ENCODE measurements at places on chromosomes 12 and 14.

GRCh38 chr12:88931598-88931997 lies 351.3 kb upstream of the KITLG start:
- DNase-seq, result no peak

DNA sequence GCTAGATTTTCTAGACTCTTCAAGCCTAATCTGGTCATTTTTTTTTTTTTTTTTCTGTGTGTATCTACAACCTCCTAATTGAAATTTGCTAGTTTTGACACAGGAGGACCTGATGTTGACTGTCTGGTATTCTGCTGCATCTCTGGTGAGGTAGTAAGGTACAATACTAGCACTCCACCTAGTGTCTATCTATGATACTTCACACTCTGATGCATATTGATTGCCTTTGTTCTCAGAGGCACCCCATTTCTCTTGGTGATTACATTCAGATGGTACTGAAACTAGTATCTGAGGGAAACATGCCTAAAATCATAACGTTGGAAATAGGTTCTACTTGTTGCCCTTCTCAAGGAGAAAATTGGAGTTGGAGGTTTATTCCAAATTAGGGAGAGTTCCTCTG lies 930.5 kb upstream of the NOVA1 start:
- DNase-seq, result no peak

DNA sequence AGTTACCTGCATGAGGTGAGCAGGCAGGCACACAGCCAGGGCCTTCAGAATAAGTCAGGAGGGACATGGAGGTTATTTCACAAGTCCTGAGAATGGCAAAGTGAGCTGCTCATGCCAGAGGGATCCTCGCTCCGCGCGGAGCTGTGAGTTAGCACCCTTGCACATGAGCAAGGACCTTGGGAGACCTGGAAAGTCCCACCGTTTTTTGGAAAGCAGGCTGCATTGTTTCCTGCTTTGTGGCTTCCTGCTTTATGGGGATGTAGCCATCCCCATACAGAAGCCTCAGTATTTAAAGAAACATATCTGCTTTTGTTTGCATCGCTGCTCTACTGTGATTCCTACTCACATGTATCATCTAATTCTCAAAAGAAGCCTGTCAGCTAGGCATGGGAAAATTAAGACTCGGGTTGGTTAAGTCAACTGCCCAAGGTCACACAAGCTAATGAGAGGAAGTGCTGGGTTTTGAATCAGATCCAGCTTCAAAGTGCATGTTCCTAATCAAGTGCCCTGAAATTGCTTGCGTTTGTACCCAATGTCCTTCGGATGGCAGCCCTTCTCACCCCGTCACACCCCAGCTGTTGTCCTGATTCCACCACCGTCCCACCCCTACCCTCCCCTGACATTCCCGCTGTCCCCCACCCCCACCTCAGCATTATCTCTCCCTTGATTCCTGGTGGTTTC lies 106.2 kb downstream of the CRACR2A start:
- no peak for DNase-seq

GRCh38 chr12:12070674-12071656 lies at the start of gene BCL2L14:
Gene BCL2L14, plus strand, starts transcription at chr12:12070939. Its CDS starts 8,367 bp downstream, at chr12:12079306.
- no peak for DNase-seq

GRCh38 chr12:23133471-23133870 lies 508.5 kb downstream of the ETNK1 start:
- DNase-seq, result no peak

Measured in NCI-H187 (cell line).